RWPE1 (cell line): ENCODE measurements at places on chromosomes 16 and 17.

DNA sequence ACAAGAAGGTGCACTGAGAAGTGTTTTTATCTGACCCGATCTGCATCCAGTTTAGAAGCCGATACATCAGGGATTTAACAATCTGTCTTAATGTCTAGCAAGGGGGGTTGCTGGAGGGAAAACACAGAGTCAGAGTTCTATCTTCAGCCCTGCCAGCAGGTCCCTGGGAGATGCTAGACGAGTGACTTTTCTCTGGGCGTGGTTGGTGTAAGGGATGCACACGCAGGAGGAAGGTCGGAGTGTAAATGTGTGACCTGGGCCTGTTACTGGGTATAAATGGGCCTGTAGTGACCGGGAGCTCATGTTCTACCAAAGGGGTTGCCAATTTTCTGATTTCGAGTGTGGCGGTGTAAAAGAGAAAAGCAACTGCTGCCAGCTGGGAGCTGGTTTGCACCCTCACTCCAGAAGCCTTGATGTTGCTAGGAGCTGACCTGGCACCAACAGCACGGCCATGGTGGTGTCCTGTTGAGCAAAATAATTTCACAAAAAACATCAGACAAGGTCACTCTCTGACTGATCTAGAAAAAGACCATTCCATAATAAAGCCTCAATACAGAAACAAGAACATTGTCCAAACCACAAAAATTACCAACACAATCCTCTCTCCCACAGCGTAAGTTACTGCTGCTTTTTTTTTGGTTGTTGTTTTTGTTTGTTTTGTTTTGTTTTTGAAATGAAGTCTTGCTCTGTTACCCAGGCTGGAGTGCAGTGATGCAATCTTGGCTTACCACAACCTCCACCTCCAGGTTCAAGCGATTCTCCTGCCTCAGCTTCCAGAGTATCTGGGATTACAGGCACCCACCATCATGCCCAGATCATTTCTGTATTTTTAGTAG lies 1.3 kb upstream of the KCTD13 start:
- DNase-seq = no peak

- no peak for DNase-seq
Observed at GRCh38 chr17:48047113-48047740, 932 bp upstream of the NFE2L1 start.

- no peak for DNase-seq
Observed at GRCh38 chr17:2174468-2175293, 119.8 kb downstream of the HIC1 start.

- no peak for DNase-seq
Observed at GRCh38 chr17:80228477-80228876, 8.2 kb downstream of the SLC26A11 start.

- DNase-seq = no peak
Observed at GRCh38 chr16:4111748-4112696, 4.2 kb downstream of the ADCY9 start.
